Muscle of leg (tissue), 16 donors: ENCODE measurements at places on chromosomes 7 and 10.

DNA sequence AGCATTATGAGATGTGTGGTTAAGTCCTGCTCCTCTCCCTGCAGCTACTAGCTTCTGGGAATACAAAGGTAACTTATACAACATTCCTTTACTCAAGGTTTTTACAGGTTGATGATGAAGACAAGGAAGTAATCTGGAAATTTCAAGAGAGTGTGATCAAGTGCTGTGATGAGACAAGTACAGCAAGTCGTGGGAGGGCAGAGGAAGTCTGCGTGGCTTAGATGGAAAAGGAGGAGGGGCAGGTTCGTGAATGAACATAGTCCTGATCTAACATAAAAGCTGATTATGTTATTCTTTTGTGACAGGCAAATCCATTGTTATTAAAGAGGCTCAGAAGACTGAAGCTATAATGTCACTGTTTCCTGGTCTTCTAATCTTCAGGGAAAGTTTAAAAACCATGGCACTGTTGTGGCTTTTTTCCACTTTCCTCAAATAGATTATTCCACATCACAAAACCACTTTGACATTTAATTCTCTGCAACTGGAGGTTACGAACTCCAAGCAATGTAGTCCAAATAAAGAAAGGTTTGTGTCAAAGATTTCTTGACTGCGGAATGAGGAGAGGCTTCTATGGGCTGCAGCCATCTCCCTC lies 84.1 kb downstream of the CPXM2 start:
- H3K27me3 ChIP-seq: peaks cover 8% of the 10 kb centered on the region
- no peak for DNase-seq
- H3K4me1 ChIP-seq: no peaks in the 10 kb centered on the region
- H3K36me3 ChIP-seq: no peaks in the 10 kb centered on the region
- no peak overlapping the region for H3K27ac ChIP-seq

DNA sequence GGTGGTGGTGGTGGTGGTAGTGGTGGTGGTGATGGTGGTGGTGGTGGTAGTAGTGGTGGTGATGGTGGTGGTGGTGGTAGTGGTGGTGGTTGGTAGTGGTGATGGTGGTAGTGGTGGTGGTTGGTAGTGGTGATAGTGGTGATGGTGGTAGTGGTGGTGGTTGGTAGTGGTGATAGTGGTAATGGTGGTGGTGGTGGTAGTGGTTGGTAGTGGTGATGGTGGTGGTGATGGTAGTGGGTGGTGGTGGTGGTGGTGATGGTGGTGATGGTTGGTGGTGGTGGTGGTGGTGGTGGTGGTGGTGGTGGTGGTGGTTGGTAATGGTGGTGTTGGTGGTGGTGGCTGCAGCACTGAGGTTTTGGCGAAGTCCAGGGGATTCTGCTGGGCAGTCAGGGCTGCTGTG lies 58.5 kb downstream of the TMEM130 start:
- H3K36me3 ChIP-seq: no peaks in the 10 kb centered on the region
- no peak overlapping the region for H3K27ac ChIP-seq
- DNase-seq: no peak
- H3K4me3 ChIP-seq: no peak overlapping the region

DNA sequence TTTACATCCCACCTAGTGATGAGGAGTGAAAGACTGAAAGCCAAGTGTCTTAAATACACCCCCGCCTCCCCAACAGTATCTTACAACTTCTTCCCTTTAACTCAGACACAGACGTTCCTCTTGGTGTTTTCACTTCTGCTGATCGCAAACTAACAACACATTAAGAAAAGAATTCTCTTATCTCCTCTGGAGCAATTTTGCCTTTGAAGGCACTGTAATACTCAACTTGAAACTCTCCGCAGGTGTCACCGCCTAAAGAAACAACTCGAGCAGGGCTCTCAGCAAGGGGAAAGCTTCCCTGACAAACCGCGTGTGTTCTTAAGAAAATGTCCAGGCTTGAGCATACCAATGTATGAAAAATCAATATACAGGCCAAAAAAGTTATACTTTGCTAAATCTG lies 452 bp downstream of the SEMA3C start:
- H3K27ac ChIP-seq: peak overlapping the region; percentile 97
- peaks cover 4% of the 10 kb centered on the region for H3K4me1 ChIP-seq
- peak; percentile 65 for DNase-seq
- H3K36me3 ChIP-seq: peaks cover 9% of the 10 kb centered on the region
- H3K4me3 ChIP-seq: peak overlapping the region; percentile 79
- H3K27me3 ChIP-seq: no peaks in the 10 kb centered on the region

DNA sequence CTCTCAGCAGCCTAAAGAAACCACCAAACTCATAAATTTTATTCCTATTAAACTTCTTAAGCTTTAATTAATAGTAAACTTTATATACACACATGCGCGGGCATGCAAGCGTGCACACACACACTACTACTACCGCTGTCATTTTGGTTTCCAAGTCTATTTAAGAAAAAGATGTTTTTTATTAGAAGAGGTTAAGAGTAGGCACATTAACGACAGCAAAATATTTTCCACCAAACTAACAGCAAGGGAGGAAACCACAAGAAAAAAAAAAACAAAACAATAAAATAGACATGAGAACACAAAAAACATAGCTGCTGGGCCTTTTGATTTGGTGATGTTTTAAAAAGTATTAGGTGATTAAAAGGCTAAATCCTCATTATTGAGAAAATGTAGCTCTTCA lies 28.6 kb downstream of the RTKN2 start:
- no peaks in the 10 kb centered on the region for H3K27me3 ChIP-seq
- H3K4me1 ChIP-seq: peaks cover 5% of the 10 kb centered on the region
- no peak overlapping the region for H3K4me3 ChIP-seq
- no peak overlapping the region for H3K27ac ChIP-seq
- DNase-seq: no peak

DNA sequence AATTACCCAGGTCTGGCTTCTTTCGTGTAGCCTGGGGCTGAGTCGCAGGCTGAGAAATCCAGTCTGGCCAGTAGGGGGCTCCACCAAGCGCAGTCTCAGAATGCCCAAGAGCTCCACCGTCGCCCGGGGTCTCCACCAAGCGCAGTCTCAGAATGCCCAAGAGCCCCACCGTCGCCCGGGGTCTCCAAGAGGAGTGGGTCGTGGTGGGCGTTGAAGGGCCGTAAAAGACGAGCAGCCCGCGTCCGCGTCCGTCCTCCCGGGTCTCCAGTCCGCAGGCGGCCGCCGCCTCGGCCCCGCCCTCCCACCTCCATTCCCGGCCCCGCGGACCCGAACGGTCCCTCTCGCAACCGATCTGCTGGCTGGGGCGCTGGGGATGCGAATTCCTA lies 892 bp upstream of the ZYX start:
- peaks cover 33% of the 10 kb centered on the region for H3K36me3 ChIP-seq
- H3K4me3 ChIP-seq: peak overlapping the region; percentile 98
- peak; percentile 95 for DNase-seq
- H3K4me1 ChIP-seq: peaks cover 43% of the 10 kb centered on the region
- H3K27ac ChIP-seq: peak overlapping the region; percentile 100

DNA sequence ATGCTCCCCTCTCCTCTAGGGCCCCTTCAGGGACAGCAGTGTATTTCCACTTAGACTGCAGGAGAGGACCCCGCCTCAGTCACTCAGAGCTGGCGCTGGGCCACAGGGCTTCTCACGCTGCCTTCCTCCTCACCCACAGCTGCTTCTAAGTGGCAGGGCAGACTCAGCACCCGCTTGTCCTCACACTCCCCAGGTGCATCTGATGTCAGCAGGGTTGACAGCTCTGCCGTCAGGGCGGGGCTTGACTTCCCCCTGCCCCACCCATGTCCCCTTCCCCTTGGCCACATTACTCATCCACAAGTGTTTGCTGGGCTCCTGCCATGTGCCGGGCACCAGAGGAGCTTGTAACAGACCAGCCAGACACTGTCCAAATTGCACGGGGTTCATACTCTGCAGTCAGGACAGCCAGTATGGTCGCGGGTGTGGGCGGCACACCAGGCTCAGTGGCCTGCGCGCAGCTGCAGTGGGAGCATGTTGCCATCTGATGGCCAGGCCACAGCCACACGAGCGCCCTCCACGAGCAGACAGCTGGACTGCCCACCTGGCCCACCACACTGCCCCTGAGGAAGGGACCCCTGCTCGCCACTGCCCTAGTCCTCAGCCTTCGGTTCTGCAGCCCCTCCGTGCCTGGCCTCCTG lies 29.3 kb upstream of the TTYH3 start:
- DNase-seq: no peak
- no peak overlapping the region for H3K27ac ChIP-seq
- no peak overlapping the region for H3K4me3 ChIP-seq
- H3K27me3 ChIP-seq: no peaks in the 10 kb centered on the region
- H3K36me3 ChIP-seq: peaks cover 23% of the 10 kb centered on the region
